ENCODE measurements at places on chromosomes 1 and 21.
A peak's percentile ranks its signal among the peaks of the same experiment; 100 is the strongest.

GRCh38 chr1:230280054-230280795 lies 145.9 kb downstream of the PGBD5 start:
- DNase-seq, result no peak

DNA sequence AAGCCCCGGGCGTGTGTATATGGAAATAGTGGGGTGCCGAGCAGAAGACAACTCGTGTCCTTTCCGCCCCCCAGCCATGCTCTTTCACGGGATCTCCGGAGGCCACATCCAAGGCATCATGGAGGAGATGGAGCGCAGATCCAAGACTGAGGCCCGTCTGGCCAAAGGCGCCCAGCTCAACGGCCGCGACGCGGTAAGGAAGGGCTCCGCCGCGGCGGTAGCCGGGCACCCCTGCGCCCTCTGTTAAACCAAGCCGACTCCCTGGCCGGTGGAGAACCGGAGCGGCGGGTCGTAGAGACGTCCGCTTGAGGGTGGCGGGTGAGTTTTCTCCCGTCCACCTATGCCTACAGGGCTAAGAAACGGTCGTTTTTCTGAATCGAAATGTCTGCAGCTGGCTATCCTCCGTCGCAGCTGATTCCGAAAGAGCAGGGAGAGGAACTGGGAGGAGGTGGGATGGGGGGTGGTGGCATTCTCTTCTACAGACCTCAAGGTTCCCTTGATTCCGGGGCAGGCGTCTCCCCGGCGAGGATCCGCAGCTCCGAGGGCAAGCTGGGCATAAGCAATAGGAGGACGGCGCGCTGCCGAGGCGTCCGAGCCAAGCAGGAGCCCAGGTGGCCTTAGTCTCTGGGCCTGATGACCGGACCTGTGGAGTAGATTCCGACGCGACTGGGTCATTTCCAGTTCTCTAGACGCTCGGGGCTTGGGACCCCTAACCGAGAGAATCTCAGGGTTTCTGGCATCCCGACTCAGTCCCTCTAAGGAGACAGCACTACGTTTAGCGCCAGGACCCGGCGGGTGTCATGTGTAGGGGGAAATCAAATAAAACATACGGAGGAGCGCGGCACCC lies 856 bp downstream of the LHX9 start:
- DNase-seq, result no peak

GRCh38 chr21:35697321-35697808 lies 363.0 kb downstream of the SETD4 start:
- DNase-seq, result no peak

GRCh38 chr1:20126806-20127440 lies 7.6 kb upstream of the PLA2G2D start:
- no peak for DNase-seq

DNA sequence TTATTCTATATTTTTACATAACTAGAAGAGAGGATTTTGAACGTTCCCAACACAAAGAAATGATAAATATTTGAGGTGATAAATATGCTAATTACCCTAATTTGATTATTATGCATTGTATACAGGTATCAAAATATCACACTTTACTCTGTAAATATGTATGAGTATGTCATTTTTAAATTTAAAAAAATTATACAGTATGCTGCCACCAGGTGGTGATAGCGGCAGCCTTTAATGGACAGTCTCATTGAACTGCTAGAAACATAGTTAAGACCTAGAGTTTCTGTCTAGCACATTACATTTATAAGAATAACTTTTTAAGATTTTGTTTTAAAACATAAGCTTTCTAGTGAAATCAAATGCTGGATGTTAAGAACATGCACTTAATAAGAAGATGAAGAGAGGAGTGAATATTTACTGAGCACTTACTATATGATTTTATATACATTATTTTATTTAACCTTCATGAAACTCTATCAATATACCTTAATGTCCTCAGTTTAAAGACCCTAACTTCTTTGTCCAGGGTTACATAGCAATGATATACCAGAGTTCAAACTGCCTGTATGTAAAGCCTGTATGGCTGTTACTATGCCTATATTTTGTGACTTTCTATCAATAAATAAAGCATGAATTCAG lies 207.1 kb downstream of the NUF2 start:
- no peak for DNase-seq

DNA sequence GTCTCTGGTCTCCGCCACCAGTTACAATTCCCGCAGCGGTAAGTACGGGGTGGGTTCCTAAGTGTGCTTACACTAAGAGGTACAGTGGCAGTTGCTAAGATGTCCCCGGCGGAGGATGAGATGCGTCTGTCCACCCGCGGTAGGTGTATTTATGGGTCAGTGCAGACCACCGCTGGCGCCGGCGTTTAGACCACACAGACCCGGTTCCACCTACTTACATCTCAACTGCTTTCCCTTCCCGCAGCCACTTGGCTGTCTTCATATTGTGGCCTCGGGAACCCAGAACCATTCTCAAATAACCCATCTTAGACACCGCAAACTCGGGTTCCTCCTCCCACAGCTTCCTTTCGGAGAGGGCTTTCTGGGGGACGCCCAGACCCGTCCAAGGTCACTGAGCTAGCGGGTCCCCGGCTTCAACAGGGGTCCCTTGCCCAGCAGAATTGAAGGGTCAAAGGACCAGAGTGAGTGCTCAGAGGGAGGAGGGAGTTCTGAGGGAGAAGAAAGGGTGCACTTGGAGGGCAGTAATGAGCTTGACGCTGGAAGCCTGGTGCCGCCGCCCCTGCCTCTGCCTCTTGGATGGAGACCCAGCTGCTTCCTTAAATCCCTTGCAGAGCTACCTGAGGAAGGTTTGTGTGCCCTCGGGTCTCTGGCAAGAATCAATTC lies 8.6 kb downstream of the NR5A2 start:
- DNase-seq, result no peak

- no peak for DNase-seq
Measured at GRCh38 chr1:190126728-190127127, 350.9 kb downstream of the BRINP3 start.

- no peak for DNase-seq
Measured at GRCh38 chr1:29634324-29634723, 398.0 kb downstream of the PTPRU start.

- no peak for DNase-seq
Measured at GRCh38 chr1:155681776-155682175, 6.8 kb downstream of the YY1AP1 start.

- no peak for DNase-seq
Measured at GRCh38 chr1:56254130-56254529, 325.2 kb downstream of the PLPP3 start.

- peak; percentile 76 for DNase-seq
Measured at GRCh38 chr1:9101510-9102146, 27.3 kb downstream of the GPR157 start.

DNA sequence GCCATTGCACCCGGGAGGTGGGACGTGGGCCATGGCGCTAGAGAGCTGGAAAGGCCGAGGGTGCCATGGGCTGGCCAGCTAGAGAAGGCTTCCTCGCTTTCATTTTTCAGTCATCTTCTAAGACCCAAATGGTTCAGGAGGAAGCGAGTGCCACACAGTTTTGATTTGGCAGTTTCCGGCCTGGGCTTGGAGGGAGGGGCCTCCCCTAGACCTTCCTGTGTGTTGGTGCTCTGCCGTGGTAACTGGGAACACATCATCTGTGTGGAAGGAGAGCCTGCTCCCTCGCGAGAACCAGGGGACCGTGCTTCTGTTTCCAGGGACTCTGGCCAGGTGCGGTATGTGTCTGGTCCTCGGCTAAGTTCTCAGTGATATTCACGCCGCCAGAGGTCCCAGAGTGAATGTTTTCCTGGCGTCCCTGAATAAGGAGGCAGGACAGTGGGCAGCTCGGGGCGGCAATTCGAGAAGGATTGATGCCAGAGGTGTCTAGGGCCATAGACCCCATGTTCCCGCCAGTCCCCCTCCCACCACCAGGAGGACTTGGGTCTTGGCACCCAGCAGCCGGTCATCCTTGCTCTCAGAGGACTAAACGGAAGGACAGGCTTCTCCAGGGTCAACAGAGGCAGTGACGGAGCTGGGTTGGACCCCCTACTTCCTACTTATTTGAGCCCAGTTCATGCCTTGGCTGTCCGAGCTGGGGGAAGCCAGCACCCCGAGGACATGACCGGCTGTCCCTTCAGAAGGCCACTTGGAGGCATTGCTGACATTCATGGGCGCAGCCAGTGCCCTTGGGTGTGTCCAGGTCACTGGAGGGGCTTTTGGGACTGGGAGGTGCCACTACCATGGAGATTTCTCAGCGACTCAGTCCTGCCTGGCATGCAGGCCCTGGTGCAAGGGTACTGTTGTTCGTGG lies 2.7 kb upstream of the NPHP4 start:
- DNase-seq, result no peak

GRCh38 chr1:118291661-118292060 lies 106.6 kb upstream of the SPAG17 start:
- DNase-seq, result no peak

GRCh38 chr1:209435654-209436566 lies 147.6 kb upstream of the CAMK1G start:
- peak; percentile 32 for DNase-seq

GRCh38 chr1:224373008-224373590 lies 16.4 kb downstream of the CNIH4 start:
- DNase-seq, result no peak

GRCh38 chr21:32347977-32348376 lies 44.8 kb downstream of the URB1 start:
- DNase-seq, result no peak

GRCh38 chr1:53438427-53439336 lies 20.5 kb upstream of the DMRTB1 start:
- no peak for DNase-seq

DNA sequence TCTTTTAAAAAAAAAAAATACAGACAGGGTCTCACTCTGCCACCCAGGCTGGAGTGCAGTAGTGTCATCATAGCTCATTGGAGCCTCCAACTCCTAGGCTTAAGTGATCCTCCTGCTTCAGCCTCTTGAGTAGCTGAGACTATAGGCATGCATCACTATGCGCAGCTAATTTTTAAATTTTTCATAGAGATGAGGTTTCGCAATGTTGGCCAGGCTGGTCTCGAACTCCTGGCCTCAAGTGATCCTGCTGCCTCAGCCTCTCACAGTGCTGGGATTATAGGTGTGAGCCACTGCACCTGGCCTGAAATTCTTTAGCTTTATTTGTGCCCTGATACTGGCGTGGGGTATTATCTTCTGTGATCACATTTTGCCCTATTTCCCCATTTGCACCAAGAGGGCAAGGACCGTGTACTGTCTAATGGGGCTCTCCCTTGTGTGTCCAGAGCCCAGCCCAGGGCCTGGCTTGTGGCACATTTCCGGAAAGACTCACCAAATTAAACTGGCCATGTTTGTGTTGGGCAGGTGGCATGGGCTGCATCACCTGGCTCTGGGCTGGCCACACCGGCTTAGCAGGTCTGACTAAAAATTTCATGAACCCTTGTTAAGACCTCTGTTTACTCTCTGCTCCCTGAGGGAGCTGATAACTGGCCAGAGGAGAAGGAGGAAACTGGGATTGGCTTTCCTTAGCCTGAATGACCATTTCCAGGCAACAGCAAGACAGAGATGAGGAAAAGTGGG lies 32.2 kb downstream of the TRIM62 start:
- no peak for DNase-seq

- no peak for DNase-seq
Measured at GRCh38 chr1:178739285-178740045, 14.4 kb downstream of the RALGPS2 start.

DNA sequence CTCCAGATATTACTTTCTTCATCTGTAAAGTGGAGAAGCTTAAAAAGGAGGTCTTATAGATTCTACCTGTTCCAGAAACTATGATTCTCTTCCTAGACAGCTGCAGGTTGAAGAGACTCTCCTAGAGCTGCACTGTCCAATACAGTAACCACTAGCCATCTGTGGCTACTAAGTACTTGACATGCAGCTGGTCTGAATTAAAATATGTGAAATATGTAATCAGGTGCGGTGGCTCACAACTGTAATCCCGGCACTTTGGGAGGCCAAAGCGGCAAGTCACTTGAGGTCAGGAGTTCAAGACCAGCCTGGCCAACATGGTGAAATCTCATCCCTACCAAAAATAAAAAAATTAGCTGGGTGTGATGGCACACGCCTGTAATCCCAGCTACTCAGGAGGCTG lies 15.8 kb downstream of the APP start:
- DNase-seq, result no peak

GRCh38 chr1:203276916-203277545 lies 28.3 kb upstream of the BTG2 start:
- DNase-seq, result no peak

GRCh38 chr1:202589190-202589930 lies 120.9 kb downstream of the SYT2 start:
- no peak for DNase-seq

DNA sequence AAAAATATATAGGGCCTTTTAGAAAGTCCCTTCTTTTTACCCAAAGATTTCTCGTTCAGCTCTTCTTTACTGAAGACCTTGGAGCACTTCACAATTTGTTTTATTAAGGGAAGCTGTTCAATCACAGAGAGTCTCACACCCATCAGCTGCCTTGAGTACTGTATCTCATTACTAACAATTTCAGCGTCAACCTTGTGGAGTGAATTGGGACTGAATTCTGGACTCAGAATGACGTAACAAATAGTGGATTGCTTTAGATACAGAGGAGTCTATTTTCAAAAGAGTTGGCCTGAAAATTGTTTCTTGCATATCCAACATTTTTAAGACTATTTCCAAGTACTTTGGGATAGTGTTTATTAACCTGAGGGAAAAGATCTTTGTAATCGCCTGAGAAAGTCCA lies 7.9 kb downstream of the MAP10 start:
- no peak for DNase-seq

GRCh38 chr1:107228704-107229371 lies 88.0 kb downstream of the NTNG1 start:
- DNase-seq, result no peak

- no peak for DNase-seq
Measured at GRCh38 chr1:235336903-235337302, 8.5 kb downstream of the GGPS1 start.

DNA sequence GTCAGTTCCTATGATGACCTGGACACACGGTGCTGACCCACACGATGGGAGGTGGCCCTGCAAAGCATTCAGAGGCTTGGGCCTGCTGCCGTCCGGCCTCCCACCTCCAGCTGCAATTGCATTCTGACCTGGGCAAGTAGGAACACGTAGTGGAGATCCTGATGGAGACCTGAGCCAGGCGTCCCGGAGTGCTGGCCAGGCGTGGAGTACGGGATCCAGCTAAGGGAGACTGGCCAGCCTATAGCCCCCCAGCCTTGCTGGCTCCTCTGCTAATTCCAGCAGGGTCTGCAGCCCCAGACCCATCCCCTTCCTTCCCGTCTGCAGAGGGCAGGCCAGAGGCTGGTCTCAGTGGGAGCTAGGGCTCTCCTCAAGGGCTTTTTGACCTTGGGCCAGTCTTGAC lies 11.2 kb downstream of the CD46 start:
- no peak for DNase-seq
